Activated CD4-positive, alpha-beta T cell treated with anti-CD3 and anti-CD28 coated beads for 36 hours (primary cell): ENCODE measurements at places on chromosomes 5 and 9. TPM values are rescaled to one million over a fixed set of nuclear protein-coding genes. Genes with fewer than 3 reads are reported as not detected.

DNA sequence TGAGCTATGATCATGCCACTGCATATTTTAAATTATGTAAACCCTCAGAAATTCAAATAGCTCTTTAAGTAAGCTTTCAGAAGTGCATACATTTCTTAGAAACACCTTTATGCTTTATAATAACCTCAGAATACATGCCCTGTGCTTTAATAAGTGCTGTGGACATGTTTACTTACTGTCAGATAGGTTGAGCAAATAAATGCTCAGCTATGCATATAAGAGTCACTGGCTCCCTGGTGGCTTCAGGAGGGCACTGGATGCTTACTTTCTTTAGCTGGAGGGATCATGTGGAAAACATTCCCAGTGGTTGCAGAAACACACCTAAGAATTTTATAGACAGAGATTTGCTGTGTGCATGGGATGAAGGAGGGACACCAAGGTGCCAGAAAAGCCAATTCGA is 74.4 kb downstream of the PDE6A start:
- no peaks in the 10 kb centered on the region for H3K27me3 ChIP-seq
- no peaks in the 10 kb centered on the region for H3K36me3 ChIP-seq
- no peak overlapping the region for H3K4me3 ChIP-seq
- DNase-seq: no peak

- peak overlapping the region; percentile 14 for H3K4me3 ChIP-seq
- no peak for DNase-seq
- H3K36me3 ChIP-seq: peaks cover 7% of the 10 kb centered on the region
- H3K27ac ChIP-seq: peak overlapping the region; percentile 94
- peaks cover 1% of the 10 kb centered on the region for H3K27me3 ChIP-seq
Observed at GRCh38 chr5:95631255-95631958, 11.5 kb downstream of the GPR150 start.

DNA sequence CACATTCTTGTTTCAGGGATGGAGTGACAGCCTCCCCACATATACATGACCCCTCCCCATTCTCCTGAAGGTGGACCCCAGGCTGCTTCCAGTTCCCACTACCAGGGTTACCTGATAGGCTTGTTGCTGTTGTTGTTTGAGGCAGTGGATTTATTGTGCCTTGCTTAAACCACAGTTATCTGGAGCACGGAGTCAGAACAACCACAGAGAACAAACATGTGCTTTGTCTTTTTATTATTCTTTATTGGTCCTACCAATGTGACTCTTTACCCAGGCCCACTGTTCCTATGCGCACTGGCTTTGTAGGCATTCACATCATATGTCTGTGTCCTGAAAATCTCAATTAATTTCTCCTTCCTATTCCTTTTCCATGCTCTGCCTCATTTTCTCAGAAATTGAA is 41.2 kb upstream of the IPPK start:
- H3K27ac ChIP-seq: no peak overlapping the region
- DNase-seq: no peak
- peaks cover 38% of the 10 kb centered on the region for H3K4me1 ChIP-seq
- no peaks in the 10 kb centered on the region for H3K27me3 ChIP-seq

Gene ORM2
- total RNA-seq: not detected

- no peaks in the 10 kb centered on the region for H3K4me1 ChIP-seq
- H3K4me3 ChIP-seq: no peak overlapping the region
- no peak overlapping the region for H3K27ac ChIP-seq
- DNase-seq: no peak
- no peaks in the 10 kb centered on the region for H3K36me3 ChIP-seq
Observed at GRCh38 chr9:13786711-13787110, 507.2 kb upstream of the MPDZ start.

- DNase-seq: no peak
- H3K27ac ChIP-seq: no peak overlapping the region
- H3K4me3 ChIP-seq: no peak overlapping the region
- H3K4me1 ChIP-seq: no peaks in the 10 kb centered on the region
- no peaks in the 10 kb centered on the region for H3K36me3 ChIP-seq
Observed at GRCh38 chr5:60036192-60036938, 142.8 kb upstream of the PDE4D start.
